ENCODE measurements at places on chromosomes 11 and 22.

DNA sequence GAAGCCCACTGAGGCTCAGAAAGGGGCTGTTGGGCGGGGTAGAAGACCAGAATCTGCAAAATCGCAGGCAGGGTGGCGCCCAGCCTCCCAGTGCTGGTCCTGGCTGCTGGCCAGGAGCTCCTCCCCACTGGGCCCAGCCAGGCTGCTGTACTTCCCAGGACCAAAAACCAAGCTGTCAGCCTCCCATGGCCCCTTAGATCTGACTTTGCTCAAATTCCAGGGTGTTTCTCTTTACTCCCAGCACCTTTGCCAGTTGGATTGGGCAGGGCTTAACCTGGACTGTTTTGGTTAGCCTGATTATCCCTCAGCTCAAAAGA, 44.2 kb upstream of the WEE1 start:
- no peak for DNase-seq

GRCh38 chr11:64967375-64967774, 4.5 kb downstream of the MAJIN start:
- DNase-seq: no peak

- DNase-seq: no peak
Observed at GRCh38 chr11:93743291-93743690, 1.8 kb downstream of the C11orf54 start.

GRCh38 chr11:75563501-75563977, 1.5 kb downstream of the SERPINH1 start:
- no peak for DNase-seq

- no peak for DNase-seq
Observed at GRCh38 chr11:61962213-61963015, 5.0 kb downstream of the FTH1 start.

- no peak for DNase-seq
Observed at GRCh38 chr22:40107851-40108378, 69.8 kb upstream of the TNRC6B start.

DNA sequence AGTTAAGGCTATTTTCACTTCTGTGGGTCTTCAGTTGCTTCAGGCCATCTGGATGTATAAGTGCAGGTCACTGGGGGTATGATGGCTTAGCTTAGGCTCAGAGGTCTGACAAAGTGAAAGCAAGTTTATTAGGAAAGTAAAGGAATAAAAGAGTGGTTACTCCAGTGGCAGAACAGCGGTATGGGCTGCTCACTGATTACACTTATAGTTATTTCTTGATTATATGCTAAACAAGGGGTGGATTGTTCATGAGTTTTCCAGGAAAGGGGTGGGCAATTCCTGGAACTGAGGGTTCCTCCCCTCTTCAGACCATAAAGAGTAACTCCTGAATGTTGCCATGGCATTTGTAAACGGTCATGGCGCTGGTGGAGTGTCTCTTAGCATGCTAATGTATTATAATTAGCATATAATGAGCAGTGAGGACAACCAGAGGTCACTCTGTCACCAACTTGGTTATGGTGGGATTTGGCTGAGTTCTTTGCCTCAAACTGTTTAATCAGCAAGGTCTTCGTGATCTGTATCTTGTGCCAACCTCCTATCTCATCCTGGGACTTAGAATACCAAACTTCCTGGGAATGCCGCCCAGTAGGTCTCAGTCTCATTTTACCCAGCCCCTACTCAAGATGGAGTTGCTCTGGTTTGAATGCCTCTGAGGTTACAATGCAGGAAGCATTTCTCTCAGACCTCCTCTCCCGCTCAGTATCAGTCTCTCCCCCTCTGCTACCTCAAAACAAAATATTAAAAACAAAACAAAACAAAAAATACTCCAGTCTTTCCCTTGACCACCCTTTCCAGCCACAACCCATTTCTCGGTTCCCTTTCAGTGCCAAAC, 106.6 kb upstream of the SLC22A12 start:
- DNase-seq: no peak

DNA sequence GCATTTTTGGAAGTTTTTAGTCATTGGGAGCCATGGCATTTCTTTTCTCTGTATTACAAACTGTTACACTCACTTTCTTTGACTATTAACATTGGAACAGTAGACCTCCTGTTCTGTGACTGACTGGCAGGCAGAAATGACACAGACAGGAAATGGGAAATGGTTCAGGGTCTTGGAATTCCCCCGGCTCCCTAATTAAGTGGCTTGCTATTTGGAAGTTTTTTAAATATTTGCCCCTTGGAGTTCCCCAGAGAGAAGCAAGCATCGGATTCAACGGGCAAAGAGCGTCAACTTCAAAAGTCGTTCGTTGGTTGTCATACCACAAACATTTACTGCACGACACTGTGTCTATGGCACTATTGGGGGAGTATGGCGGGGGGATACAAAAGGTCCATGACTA, 1.1 kb upstream of the BIRC2 start:
- no peak for DNase-seq

DNA sequence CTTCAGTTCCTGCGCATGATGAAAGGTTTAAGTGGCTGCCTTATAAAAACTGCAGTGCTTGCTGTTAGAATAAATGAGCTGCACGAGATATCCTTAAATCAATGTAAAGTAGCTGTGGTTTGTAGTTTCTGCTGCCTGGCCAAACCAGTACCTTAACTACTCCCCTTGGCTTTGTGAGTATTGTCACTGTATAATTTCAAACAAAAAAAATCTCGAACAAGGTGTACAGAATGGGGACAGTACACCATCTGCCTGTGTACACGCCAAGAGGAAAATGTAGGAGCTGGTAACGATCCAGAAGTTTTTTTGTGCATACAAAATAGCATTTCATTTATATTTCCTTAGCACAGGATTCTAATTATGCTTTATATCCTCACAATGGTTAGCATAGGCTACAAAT, 20.6 kb upstream of the NDUFC2 start:
- no peak for DNase-seq

DNA sequence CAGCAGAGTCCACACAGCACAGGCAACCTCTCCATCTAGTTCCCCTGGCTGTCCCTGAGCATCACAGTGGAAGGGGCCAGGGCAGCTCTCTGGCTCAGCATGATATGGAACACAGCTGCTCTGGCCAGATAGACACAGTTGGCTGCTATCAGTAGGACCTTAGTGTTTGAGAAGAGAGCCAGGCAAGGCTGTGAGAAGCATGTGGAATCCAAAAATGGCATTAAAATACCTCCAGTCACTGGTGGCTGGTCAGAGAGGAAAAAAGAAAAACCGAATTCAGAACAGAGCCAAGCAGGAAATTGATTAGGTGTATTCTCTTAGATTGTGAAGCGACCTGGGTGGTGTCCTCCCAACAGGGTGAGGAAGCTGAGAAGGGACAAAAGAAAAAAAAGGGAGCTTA, 27.9 kb downstream of the SERPINH1 start:
- DNase-seq: no peak

DNA sequence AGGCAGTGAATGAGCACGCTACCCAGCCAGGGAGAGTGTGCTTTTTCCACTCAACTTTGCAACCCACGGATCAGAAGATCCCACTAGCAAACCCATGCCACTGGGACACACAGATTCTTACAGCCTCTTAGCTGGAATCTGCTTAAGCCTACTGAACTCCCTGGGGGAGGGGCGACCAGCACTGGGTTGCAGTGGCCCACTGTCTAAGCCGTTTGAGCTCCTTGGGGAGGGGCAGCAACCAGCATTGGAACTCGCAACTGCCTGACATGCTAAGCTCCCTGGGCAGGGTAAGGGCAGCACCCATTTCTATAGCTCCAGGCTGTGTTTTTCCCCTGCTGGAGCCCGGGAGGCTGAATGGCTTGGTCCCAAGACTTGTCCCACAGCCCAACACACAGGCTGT, 99.6 kb downstream of the FAM168A start:
- DNase-seq: no peak

- no peak for DNase-seq
Observed at GRCh38 chr11:35045236-35045820, 93.6 kb upstream of the CD44 start.

DNA sequence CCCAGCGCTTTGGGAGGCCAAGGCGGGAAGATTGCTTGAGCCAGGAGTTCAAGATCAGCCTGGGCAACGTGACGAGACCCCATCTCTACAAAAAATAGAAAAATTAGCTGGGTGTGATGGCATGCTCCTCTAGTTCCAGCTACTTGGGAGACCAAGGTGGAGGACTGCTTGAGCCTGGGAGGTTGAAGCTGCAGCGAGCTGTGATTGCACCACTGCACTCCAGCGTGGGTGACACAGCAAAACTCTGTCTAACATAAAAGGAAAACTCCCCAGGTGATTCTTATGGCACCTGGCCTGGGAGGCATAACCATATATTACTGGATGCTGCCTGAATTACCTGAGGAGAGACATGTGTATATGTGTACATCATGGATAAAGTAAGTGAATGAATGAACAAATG, 29.1 kb downstream of the KIAA1671 start:
- DNase-seq: no peak

DNA sequence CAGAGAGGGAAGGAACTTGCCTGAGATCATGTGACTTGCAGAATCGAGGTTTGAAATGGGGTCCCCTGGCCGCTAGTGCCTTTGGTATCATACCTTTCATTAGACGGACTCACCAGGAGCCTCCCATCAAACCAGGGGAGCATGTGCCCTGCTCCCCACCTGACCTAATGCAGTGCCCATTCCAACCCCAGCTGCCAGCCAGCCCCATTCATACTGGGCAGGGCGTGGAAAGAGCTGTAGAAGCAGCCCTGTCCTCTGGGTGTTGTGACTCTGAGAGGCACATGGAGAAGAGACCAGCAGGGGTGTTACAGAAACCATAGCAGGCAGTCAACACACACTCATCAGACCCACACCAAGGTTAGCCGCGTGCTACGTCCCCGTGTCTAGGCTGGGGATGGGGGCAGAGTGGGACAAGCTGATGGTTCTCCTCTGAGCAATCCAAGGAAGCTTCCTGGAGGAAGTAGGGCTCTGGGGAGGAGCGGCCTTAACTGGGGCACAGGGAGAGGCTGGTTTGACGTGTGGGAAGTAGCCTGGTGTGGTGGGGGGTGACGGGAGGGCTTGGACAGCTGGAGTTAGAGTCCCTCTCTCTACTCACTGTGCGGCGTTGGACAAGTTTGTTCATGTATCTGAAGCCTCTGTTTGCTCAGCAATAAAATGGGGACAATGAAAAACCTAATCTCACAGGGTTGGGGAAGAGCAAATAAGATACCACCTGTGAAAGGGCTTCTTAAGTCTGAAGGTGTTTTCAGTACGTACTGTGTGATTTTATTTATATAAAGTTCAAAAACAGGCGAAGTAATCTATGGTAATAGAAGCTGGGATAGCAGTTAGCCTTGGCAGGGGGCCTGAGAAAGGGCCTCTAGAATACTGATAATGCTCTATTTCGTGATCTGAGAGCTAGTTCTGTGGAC, 14.0 kb downstream of the GRIK4 start:
- DNase-seq: no peak

- DNase-seq: no peak
Observed at GRCh38 chr11:121460941-121461514, 8.3 kb upstream of the SORL1-AS1 start.

GRCh38 chr11:33207408-33207985, 46.2 kb upstream of the CSTF3 start:
- DNase-seq: no peak

- no peak for DNase-seq
Observed at GRCh38 chr11:117022526-117022925, 75.7 kb downstream of the SIK3 start.

DNA sequence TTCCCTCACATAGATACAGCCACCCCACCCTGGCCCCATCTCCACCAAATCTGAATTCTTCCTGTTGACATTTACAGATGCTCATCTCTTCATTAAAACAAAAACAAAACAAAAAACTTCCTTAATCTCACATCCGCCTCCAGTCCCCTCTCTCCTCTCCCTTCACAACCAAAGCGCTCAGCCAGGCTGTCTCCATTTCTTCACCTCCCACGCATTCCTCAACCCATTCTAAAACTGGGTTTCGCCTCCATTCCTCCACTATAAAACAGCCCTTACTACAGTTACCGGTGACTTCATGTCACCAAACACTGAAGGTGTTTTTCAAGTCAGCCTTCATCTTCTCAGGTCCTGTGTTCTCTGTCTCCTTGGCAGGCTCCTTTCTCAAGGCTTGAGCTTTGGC, 9.6 kb downstream of the BACE1-AS start:
- DNase-seq: no peak

GRCh38 chr22:23557467-23557866, 22.6 kb downstream of the IGLL1 start:
- no peak for DNase-seq

DNA sequence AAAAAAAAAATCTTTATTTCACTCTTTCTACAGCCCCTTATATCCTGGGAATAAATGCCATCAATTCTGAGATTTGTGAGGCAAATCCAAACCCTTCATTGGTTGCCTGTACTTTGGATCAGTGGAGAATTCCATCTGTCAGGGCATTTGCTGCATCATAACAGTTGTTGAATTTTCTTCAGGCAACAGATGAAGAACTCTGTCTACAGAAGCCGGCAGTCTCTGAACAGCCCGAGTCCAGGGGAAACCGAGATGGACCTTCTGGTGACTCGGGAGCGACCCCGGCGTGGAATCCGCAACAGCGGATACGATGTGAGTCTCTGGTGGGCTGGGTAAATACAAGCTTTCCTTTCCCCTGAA, 82.3 kb downstream of the C11orf91 start:
- no peak for DNase-seq

Measured in GM19239 (cell line).